IPS-NIHi11 (cell line): ENCODE measurements at places on chromosomes 1 and 21.

- DNase-seq: no peak
Measured at GRCh38 chr1:33022650-33023200, 14.0 kb downstream of the AK2 start.

GRCh38 chr1:155909894-155910293 is 1.3 kb downstream of the RIT1 start:
- DNase-seq: no peak

GRCh38 chr1:21229246-21230000 is 52.7 kb upstream of the EIF4G3 start:
- no peak for DNase-seq

DNA sequence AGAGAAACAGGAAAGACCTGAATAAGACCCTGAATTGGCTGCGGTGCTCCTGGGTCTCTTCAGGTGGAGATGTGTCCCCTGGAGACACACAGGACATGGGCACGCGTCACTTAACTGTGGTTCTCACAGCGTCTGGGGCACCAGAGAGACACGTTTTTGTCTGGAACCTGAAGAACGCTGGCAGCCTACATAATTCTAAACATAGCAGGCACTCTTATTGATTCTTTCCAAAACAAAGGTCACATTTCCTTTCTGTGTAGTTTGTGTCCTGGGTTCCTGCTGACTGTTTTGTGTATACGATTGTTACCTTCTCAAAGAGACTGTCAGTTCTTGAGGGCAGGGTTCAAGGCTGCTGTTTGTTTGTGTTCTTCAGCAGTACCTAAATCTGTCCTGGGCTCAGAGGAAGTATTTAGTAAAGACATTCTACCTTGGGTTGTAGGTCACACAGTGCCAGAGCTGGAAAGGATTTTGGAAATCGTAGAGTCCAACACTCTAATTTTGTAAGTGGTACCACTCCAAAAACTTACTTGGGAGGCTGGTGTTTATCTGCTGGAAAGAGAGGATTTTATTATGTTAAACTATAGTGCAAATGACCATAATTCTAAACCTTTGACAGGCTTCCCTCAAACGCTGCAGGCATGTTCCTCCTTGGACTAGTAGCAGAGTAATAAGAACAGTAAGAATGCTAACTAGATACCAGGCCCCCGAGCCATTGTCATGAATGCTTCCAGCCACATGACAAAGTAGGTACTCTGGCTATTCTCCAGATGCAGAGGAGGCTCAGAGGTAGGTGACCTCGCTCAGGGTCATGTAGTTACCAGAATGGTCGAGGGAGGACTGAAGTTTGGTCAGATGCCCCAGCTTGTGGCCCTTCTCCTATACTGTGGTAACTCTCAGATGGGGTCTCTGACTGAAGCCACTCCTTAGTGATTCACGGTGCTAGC is 164.3 kb downstream of the DHRS3 start:
- peak; percentile 19 for DNase-seq

GRCh38 chr1:7526196-7526866 is 244.8 kb upstream of the VAMP3 start:
- no peak for DNase-seq

DNA sequence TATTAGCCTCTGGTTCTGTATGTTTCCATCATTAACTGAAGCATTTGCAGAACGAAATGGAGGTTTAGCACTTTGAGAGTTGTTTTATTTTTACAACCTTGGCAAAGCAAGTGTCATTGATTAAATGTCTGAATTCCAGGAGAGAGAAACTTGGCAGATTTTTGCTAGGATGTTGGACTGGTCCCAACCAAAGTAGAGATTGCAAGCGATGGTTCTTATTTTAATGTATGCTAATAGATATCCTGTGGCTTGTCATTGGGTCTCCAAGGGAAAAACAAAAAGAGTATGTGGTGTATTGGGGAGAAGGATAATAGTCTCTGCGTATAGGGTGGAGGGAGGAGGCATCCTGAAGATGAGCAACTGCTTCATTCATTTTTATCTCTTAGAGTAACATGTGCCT is 457.2 kb upstream of the RUNX1 start:
- DNase-seq: peak; percentile 28

DNA sequence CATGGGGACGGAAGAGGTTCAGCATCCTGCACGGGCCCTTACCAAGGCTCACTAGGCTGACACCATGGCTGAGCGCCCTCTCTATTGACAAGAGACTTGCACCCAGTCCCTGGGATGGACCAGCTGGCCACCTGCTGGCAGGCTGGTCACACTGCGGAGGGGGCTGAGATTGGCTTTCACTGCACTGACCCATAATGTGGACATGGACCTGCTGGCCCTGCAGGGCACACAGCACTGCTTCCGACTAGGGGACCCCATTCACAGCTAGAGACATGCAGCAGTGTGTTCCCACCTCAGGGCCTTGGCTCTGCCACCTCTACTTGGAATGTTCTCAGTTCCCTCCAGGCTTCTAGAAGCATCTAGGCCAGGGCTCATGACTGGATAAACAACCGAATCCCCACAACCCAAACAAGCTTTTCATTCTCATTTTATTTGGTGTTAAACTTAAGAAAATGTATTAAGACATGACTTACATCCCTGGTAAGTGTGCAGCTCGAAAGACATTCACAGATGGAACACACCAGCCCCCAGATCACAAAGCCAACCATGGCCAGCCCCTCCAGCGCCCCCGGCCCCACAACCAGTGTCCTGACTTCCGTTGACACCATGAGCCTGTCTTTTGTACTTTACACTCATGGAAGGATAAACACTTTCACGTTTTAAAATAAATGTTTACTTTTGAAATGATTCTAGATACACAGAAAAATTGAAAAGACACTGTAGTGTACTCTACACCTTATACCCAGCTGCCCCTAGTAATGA is 9.3 kb upstream of the SRARP start:
- peak; percentile 66 for DNase-seq

DNA sequence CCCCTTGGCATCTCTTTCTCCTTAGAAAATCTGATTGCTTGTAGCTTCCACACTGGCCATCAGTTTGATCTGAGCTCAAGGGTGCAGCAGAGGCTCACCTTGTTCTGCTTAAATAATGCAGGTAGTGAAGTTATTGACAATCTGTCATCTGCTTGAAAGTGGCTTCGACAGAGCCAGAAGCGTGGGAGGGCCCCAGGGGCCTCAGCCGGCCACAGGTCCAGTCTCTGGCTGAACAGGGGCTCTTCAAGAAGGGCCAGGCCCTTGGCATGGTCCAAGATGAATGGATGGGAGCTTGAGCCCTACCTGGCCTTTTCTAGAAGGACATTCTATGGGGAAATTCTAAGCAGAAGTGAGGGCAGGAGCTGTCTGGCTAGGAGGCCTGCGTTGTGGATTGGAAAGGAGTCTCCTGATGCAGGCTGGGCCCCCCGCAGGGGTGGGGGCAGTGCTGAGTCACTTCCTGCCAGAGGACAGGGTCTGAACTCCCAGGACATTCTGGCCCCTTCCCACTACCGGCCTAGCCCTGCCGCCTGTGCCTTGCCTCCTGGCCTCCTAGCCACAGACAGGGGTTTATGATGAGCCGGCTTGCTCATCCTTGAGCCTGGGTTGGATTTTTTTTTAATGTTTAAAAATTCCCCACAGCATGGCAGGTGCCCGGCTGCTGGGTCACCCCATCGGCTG is 162.3 kb upstream of the VAMP3 start:
- DNase-seq: peak; percentile 83

GRCh38 chr1:10211805-10212410 is 1.5 kb downstream of the KIF1B start:
- no peak for DNase-seq

- DNase-seq: peak; percentile 43
Measured at GRCh38 chr1:201728731-201729130, 100.2 kb upstream of the IPO9 start.

DNA sequence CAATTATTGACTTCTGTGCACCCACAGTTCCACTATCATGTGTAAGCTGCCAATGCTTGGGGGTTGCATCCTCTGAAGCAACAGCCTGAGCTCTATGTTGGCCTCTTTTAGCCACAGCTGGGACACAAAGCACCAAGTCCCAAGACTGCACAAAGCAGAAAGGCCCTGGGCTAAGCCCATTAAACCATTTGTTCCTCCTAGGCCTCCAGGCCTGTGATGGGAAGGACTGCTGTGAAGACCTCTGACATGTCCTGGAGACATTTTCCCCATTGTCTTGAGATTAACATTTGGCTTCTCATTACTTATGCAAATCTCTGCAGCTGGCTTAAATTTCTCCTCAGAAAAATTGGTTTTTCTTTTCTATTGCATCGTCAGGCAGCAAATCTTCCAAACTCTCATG is 123.7 kb upstream of the DEPDC1 start:
- no peak for DNase-seq

DNA sequence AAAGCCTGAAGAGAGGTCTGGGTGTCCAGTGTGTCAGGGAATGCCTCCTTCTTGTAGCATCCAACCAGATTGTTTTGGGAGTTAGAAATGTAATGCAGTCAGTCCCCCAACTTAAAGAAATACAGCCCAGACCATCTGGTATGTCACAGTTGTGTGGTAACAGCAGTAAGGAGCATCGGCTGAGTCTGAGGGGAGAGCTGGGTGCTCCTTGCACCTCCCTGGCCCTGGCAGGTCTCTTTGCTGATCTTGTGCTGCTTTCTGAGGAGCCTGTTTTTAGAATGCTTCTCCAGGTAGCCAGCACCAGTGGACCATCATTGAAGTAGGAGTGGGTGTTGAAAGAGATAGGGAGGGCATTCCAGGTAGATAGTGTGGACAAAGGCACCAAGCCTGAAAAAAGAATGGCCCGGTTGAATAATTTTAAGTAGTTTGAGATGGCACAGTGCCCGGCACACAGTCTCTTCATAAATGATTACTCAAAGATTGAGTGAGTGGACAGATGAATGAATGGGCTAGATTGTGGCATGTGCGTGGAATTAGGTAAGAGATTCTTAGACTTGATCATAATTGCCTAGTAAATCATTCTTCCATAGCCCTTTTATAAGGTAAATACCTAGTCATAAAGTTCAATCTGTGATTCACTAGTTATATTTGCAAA is 46.5 kb downstream of the LAMC1 start:
- no peak for DNase-seq

- DNase-seq: no peak
Measured at GRCh38 chr1:92399076-92399475, 87.6 kb downstream of the GFI1 start.

- DNase-seq: no peak
Measured at GRCh38 chr1:246875041-246876026, 56.4 kb downstream of the AHCTF1 start.

GRCh38 chr21:44329086-44329889 is 9.9 kb downstream of the CFAP410 start:
- DNase-seq: no peak

DNA sequence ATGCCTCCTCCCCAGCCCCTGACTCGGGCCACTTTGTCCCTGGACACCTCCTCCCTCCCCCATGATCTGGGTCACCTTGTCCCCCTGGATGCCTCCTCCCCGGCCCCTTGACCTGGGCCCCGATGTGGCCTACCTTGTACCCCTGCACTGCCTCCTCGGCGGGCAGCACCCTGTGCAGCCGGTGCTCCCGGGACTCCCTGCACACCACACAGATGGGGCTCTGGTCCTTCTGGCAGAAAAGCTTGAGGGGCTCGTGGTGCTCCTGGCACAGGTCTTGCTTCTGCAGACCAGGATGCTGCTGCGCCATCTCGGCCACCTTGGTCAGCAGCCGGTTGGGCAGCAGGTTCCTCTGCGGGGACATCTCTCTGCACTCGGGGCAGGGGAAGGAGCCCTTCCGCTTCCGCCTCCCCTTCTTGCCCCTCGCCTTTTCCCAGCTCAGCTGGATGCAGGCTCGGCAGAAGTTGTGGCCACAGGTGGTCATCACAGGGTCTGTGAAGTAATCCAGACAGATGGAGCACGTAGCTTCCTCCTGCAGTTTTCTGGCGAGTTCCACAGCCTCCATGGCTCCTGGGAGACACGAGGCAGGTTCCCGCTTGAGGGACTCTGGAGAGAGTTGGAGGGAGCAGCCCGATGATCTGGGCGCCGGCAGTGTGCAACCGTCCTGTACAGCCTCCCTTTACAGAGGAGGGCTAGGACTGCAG is 2.0 kb downstream of the TRIM17 start:
- no peak for DNase-seq

GRCh38 chr1:184524248-184524647 is 137.4 kb downstream of the C1orf21 start:
- no peak for DNase-seq

- no peak for DNase-seq
Measured at GRCh38 chr1:168114845-168115244, 21.9 kb downstream of the GPR161 start.

DNA sequence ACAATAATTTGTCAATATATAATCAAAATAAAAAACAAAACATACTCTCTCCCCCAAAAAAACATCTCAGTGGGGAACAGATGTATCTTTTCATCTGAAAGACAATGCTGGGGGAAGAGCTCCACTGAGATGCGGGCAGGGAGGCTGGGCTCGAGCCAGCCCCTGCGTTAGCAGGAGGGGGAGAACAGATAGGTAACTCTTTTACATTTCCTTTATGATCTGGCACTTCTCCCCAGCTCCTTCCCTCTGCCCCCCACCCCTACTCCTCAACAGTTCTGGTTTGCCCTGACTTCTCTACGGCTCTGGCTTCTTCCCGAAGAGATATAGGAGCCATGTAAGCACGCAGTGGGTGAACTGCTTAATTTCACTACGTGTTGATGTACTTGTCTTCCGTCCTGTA is 12.4 kb downstream of the LEPR start:
- peak; percentile 55 for DNase-seq

DNA sequence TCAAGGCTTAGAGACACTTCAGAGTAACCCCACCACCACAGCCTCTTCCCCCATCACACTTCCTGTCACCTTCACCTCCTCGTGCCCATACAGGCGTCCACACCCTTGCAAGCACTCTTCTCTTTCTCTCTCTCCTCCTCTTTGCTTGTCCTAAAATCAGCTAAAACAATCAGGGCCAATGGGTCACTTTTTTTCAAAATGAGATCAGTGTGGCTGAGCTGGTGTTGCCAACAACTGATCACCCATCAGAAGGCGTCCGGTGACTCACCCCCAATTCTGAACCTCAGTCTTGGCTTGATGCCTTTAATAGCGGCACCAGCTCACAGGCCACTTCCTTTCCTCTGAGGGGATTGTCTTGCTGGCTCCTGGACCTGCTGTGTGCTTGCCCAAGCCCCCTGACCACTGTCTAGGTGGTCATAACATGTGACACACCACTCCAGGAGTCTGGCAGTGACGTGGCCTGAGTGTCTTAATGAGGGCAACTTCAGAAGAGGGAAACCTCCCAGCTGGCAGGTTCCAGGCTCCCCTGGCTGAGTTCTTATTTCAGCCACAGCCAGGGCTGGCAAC is 1.6 kb downstream of the DRAXIN start:
- no peak for DNase-seq

- no peak for DNase-seq
Measured at GRCh38 chr1:149934356-149934755, 2.3 kb downstream of the MTMR11 start.

DNA sequence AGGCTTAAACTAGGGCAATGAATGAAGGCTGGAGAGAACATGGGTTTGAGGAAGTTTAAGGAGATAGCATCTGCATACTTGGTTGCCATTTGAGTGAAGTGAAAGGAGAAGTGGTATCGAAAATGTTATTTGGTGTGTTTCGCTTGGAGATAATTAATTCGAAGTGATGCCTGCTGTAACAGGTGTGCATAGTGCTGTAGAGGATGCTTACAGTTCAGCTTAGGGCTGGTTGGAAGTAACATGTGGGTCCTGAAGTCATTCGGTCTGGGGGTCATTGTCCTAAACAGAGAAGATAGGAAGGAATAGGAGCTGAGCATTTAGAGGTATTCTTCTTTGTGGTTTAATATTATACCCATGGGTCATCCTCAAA is 301 bp upstream of the NUDT17 start:
- DNase-seq: no peak
